ENCODE measurements at places on chromosomes 6 and 20.

GRCh38 chr20:55283889-55284288, 721.4 kb downstream of the CBLN4 start:
- DNase-seq: no peak

GRCh38 chr20:59122566-59122919, 41.1 kb upstream of the ZNF831 start:
- no peak for DNase-seq

GRCh38 chr6:136968837-136969236, 46.7 kb downstream of the SLC35D3 start:
- no peak for DNase-seq

DNA sequence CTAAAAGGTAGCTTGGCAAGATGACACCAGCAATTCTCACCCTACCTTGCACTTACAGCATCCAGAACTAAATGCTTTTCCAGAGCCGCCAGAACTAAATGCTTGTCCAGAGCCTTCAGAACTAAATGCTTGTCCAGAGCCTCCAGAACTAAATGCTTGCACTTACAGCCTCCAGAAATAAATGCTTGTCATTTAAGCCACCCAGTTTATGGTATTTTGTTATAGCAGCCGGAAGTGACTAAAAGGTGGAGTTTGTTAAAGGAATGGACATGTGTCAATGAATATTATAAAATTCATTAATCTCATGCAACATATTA, 133.5 kb downstream of the GPX5 start:
- DNase-seq: no peak

DNA sequence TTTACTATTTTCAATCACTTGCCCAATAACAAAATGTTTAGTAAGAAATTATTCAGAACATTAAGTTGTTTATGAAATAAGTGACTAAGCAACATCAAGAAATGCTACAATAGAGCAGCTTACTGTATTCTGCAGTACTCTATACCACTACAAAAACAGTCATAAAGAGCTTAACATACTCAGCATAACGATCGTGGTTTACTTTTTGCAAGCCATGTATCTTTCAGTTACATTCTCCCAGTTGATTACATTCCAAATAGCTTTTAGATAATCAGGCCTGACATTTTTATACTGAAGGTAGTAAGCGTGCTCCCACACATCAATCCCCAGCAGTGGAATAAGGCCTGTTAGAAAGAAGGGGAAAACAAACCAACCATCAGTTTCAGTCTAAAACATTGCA, 10.7 kb downstream of the SOD2 start:
- no peak for DNase-seq

GRCh38 chr20:61629602-61630390, 377.7 kb downstream of the CDH4 start:
- peak; percentile 58 for DNase-seq

GRCh38 chr6:155246825-155247224, 17.0 kb upstream of the CLDN20 start:
- no peak for DNase-seq

DNA sequence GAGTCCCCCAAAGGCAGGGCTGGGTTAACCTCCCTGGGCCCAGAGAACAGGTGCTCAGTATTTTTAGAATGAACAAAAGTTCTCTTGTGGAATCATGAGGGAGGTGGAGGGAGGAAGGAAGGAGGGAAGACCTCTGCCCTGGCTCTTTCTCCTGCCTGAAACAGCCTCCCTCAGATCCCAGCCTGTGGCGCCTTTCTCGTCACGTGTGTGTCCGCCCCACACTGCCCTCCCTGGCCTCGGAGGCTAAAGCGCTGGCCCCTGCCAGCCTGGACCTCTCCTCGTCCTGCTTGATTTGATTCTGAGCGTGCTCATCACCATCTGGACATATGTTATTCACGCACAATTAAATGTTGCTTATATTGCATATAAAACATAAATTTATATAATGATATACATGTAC, 40.9 kb downstream of the PHACTR3 start:
- DNase-seq: no peak

DNA sequence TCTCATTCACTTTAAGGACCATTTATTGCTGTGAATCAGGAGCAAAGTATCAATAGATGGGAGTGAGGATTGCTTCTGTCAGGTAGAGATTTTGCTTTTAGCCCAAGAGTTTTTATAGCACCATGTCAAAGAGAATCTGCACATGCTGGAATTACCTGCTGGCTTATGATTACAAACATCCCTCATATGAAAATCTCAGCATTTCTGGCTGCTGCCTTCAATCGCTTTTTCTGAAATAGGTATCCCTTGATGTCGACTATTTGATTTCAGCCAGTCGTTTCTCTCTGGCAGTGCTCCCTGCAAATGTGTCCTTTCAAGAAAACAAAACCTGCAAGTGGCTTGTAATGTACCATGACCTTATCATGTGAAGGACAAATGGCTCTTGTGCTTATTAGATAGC, 34.5 kb upstream of the NEDD9 start:
- DNase-seq: no peak

DNA sequence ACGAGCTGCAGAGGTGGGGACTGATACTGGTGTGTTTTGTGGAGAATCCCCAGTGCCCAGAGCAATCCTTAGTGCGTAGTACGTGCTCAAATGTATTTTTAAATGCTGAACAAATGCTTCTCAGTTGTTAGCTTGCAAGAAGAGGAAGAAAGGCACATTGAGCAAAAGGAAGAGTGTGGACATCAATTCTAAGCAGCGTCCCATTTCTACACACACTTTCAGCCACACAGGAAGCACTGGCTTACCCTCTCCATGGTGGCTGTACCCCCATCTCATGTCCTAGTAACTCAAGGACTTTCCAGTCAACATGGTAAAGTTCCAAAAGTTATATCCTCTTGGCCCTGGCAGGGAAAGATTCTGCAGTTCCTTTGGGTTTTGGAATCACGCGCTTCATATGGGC, 98.8 kb upstream of the NXT1 start:
- no peak for DNase-seq

DNA sequence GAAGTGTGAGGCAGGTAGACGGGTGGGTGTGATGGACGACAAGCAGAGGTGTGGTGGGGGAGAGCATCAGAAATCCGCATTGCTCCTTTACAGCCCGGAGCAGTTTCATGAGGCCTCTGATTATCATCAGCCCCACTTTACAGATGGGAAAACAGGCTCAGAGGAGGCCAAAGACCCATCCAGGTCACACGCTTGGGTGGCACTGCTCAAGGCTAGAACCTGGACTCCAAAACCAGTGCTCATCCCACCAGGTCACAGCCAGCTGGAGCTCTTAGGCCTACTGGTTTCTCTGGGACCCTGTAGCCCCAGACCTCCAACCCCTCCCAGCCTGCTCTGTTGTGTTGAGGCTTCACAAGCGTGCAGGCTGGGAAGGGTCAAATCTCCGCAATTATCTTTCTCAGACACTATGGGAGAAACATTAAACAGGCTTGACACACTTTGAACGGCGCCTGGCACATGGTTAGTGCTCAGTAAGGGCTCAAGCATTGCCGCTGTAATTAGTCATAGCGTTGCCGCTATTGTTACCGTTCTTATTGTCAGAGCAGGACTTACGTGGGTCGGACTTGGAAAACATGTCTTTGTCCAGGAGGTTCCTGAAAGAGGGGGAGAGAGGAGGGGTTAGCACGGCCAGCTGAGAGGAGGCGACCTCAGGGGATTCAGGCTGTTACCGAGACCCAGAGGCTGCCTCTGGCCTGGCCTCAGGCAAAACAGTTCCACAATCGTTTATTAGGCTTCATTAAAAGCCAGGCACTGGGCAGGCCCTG, 16.6 kb downstream of the CPNE5 start:
- DNase-seq: no peak

DNA sequence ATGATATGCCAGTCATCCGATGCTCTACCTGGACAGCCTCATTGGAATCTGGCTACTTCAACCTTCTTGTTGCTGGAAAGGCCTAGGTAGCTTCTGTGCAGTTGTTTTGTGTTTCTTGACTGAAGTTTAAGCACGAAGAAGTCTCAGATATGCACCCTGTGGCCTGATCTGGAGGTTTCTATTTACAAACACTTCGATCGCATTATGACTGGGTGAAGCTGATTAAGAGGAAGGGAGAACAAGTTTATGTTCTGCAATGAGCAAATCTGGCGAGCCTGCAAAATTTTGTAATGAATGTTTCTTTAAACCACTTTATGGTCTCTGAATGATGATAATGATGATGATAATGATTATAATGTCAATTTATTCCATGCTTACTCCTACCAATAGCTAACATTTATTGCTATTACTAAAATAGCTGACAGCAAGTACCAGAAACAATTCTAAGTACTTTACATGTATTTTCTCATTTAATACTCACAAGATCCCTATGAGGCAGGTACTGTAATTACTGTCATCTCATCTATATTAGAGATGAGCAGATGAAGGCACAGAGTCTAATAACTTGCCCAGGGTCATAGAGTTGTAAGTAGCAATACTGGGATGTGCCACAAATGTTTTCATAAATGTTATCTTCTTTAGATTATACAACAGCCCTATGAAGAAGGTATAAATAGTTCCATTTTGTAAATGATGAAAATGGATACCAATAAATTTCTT, 126.1 kb upstream of the UST start:
- DNase-seq: no peak

GRCh38 chr6:112337209-112337638, 9.9 kb upstream of the RFPL4B start:
- DNase-seq: peak; percentile 90

DNA sequence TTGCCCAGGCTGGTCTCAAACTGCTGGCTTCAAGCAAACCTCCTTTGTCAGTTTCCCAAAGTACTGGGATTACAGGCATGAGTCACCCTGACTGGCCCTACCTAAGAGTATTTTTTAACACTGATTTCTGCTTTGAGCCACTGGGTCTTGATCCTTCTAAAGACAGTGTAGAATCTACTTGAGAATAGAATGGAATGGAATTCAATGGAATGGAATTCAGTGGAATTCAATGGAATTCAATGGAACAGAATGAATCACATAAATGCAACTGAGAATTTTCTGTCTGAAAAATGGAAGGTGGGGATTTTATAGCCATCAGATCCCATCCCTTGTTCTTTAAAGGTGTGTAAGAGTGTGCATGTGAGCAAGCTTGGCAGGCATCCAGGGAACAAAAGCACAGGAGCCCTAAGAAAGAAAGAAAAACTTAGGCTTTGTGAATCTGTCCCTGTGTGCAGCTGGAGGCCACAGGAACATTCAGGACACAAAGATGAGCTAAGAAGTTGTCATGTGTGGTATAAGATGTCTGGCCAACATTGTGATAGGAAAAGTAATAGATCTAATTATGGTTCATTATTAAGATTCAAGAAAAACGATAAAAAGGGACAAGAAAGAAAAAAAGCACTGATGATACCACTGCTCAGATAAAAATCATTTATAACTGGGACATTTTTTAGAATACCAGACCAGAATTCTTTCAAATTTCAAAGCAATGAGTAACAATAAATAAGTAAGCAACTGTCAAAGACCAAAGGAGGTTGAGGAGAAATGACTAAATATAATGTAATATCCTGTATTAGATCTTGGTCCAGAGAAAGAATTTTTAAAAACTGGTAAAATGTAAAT, 681.0 kb upstream of the GJE1 start:
- DNase-seq: no peak

DNA sequence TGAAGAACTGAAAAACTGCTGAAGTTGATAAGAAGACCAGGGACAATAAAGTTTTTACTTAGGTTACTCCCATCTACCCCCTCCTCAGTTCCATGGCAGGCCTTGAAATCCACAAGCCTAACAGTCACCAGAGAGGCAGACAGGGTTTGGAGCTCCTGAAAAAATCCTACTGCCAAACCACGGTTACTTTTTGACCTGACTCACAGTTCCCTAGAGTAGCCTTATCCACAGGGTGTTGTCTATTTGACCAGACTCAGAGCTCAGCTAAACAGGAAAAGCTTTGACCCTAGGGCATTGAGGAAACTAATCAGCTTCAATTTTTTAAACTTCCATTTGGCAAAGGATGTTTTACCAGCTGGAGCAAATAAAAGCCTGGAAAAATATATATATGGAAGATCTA, 257.7 kb upstream of the NT5E start:
- DNase-seq: no peak

- DNase-seq: no peak
These were observed 50.9 kb upstream of the PTPN1 start for GRCh38 chr20:50459124-50459918.

GRCh38 chr6:125753218-125753936, 3.9 kb downstream of the HEY2 start:
- no peak for DNase-seq
